ENCODE measurements at places on chromosomes 12 and 14.

- DNase-seq = no peak
These were observed 31.4 kb downstream of the NUBPL start for GRCh38 chr14:31592631-31593030.

- no peak for DNase-seq
These were observed 124.2 kb upstream of the PLEKHA5 start for GRCh38 chr12:19005257-19005801.

DNA sequence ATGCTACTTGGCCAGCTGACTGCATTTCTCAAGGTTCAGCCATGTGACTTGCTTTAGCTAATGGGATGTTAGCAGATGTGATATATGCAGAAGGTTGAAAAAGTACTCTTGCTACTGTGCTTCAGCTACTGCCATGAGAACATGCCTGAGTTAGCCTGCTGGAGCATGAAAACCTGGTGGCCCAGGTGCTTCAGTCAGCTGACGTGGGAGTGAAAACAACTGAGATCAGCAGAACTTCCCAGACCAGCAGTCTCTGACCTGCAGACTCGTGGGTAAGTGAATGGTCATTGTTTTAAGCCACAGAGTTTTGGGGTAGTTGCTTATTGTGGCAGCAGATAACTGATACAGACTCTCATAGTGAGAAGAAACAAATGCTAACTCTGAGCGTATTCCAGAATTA lies 118.6 kb upstream of the GRIN2B start:
- DNase-seq = no peak

DNA sequence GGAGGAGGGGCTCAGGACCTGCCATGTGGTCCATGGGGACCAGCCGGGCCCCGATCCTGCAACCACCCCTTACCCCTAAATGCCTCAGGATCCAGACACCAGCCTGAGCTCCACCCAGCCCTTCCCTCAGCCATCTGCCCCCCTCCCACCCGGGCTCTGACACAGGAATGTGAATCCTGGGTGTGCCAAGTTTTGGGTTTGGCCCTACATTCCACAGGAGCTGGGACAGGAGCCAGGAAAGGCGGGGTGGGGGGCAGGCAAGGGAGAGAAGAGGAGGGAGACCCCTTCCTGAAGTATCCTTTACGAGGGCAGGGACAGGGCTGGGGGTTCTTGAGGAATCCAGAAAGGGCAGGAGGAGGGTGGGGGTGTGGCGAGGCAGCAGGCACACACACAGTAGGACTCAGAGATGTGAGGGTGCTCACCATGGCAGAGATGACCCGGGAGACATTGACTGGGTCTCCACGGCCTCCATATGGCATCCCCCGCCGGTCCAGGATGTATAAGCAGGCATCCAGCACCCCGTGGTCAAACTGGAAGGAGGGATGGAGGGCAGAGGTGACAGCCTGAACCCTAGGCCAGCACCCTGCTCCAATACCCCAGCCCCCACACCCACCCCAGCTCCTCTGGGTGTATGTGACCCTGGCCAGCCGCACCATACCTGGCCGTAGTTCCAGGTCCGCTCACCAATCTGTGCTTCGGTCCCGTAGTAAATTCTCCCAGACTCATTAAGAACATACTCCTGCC lies 3.5 kb downstream of the TGM1 start:
- DNase-seq = no peak

GRCh38 chr12:6189028-6189427 lies 11.2 kb upstream of the CD9 start:
- no peak for DNase-seq

DNA sequence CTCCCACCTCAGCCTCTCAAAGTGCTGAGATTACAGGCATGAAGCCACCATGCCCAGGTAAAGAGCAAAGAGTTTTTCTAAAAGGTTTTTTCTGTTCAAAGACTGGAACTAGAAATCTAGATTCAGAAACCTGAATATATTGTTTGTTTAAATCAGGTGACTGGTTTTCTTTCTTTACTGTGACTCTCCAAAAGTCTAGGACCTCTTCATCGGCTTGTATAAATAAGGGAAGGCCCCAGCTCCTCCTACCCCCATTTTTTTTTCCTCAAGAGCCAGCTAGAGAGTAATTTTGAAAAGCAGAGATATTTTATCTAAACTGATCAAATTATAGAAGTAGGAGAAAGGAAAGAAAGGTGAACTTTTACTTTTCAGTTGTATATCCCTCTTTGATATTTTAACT lies 48.0 kb downstream of the TMEM116 start:
- DNase-seq = no peak

- DNase-seq = no peak
These were observed 13.4 kb upstream of the FLVCR2 start for GRCh38 chr14:75565056-75565455.

- no peak for DNase-seq
These were observed 12.2 kb upstream of the NID2 start for GRCh38 chr14:52080808-52081755.

DNA sequence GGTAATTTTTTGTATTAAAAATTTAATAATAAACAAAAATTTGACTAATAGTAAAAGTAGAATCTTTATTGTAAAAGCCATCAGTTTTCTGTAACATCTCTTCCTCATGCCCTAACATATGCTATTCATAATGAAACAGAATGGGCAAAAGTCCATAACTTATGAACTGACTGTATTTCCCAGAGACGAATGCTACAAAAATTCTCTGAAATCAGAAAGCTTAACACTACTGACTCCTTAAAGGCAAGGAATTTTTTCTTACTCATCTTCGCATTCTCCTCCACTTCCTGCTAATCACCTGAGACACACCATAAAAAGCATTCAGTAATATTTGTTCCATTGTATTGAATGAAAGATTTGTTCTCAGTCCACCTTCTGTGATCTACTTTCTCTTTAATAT lies 17.6 kb downstream of the MON2 start:
- DNase-seq = no peak

GRCh38 chr14:60684203-60684602 lies 34.9 kb upstream of the SIX1 start:
- no peak for DNase-seq

DNA sequence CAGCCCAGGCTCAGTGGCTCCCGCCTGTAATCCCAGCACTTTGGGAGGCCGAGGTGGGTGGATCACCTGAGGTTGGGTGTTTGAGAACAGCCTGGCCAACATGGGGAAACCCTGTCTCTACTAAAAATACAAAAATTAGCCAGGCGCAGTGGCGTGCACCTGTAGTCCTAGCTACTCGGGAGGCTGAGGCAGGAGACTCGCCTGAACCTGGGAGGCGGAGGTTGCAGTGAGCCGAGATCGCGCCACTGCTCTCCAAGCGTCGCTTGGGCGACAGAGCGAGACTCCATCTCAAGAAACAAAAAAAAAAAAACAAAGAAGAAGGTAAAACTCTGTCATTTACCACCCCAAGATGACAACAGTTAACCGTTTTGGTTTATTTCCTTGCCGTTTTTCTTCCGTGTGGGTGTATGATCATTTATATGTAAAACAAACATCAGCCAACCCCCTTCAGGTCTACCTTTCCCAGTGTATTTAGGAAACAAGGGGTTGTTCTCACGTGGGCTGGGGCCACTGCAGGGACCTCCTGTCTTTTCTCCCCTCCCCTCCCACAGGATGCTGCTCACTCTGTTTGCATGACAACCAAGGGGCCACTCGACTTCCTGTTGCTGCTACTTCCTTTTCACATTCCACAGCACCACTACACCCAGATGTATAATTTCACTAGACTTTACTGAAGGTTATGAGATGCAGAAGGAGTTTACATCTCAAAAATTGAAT lies 13.6 kb downstream of the TTC9 start:
- DNase-seq = no peak

DNA sequence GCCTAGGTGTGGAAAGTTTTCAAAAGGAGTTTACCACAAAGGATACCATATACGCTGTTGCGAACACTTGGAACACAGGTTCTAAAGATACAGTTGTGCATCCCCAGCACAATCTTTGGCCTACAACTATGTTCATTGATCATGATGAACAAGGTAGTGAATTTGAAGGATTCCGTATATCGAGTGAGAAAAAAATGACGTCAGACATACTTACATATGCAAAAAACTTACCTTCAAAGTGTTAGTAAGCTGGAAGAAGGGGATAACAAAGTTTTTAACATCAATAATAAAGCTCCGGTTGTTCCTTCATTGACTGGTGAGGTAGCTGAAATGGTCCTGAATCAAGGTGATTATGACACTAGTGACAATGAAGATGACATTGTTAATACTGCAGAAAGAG lies 133.9 kb upstream of the PDE3A start:
- DNase-seq = no peak

GRCh38 chr14:78959674-78960264 lies 789.6 kb downstream of the NRXN3 start:
- peak; percentile 75 for DNase-seq

GRCh38 chr14:54168489-54168888 lies 211.9 kb upstream of the BMP4 start:
- DNase-seq = no peak

- no peak for DNase-seq
These were observed 146.5 kb upstream of the MYL2 start for GRCh38 chr12:111066744-111067437.

- no peak for DNase-seq
These were observed 96.3 kb upstream of the NAV3 start for GRCh38 chr12:77734214-77734883.

DNA sequence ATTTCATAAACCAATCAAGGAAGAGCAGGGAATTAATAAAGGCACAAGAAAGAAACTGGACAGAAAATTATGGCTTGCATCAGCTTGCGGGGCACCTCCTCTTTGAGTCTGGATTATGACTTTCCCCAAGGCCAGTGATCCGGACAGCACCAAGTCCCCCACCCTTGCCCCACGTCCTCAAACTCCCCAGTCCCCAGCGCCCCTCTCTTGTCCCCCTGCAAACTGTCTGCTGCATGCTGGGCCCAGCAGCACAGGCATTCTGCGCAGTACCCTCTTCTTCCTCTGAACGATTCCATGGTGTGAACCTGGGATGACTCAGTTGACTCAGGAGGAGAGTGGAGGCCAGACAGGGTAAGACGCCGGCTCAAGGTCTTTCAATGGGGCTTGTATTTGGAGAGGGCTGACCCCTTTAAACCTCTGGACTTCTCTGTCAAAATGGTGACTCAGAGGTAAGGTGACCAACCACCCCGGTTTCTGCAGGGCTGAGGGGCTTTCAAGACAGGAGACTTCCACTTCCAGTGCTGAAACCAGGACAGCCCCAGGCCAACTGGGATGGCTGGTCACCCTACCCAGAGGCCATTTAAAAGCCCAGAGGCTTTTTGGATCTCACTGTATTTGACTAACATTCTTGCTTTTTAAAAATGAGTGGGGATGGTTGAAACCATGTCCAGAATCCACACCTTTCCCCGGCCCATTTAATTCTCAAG lies 13.5 kb downstream of the C14orf132 start:
- DNase-seq = no peak

- DNase-seq = no peak
These were observed 14.5 kb upstream of the PWP1 start for GRCh38 chr12:107670999-107671643.

- DNase-seq = no peak
These were observed 125.5 kb upstream of the FAR2 start for GRCh38 chr12:29023436-29024076.

DNA sequence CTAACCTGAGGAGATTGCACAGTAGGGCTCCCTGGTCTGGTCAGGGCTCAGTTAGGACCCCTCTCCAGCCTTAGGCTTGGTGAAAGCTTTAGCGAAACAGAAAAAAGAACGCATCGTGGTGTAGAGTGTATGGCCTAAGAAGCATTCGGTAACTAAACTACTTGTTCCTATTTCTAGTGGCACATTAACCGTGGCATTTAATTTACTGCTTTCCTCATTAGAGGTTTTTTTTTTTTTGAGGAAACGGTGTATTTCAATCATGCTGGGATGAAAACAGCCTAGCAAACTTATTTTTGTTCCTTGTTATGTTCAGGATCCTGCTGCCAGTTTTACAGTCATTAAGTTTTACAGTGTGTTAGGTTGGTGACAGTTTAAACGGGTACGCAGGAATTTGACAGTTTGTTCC lies 518 bp upstream of the OSBPL8 start:
- no peak for DNase-seq

- no peak for DNase-seq
These were observed 50.8 kb downstream of the DGLUCY start for GRCh38 chr14:91164676-91165075.

GRCh38 chr14:30855345-30856037 lies 18.9 kb upstream of the COCH start:
- DNase-seq = no peak

- no peak for DNase-seq
These were observed 54.0 kb downstream of the PHLDA1 start for GRCh38 chr12:75977590-75977951.

- DNase-seq = no peak
These were observed 58.0 kb downstream of the LGMN start for GRCh38 chr14:92690171-92691011.

- no peak for DNase-seq
These were observed 312.8 kb upstream of the FKBP4 start for GRCh38 chr12:2481951-2482350.

- no peak for DNase-seq
These were observed 28.8 kb upstream of the C2CD5 start for GRCh38 chr12:22573181-22573580.

DNA sequence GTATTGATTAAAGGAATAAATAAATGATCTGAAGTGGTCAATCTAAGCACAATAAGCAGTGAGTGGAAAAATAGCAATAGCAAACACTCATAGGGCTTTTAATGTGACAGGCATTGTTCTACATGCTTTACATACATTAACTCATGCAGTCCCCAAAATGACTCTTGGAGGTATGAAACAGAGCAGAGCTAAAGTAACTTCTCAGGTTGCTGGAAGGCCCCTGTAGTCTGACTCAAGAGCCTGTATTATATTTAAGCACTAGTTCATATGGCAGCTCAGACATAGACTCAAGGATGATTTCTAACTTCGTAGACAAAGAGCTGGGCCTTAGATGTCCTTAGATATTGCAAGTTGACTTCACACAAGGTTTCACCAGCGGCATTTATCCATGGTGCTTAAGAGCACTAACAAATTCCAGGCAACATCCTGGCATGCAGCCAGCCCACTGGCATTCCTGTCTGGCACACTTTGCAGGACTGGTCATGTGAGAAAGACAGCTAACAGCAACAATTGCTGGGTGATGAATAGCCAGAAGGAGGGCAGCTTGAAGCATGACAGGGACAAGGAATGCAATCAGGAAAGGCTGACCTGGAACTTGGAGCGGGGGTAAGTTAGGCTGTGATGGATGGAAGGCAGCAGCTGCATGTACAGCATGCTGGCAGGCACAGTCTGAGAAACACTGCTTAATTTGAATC lies 22.9 kb upstream of the KTN1 start:
- peak; percentile 67 for DNase-seq

GRCh38 chr12:56714431-56714929 lies 10.6 kb downstream of the NACA start:
- DNase-seq = no peak

- peak; percentile 52 for DNase-seq
These were observed 53.3 kb downstream of the BEGAIN start for GRCh38 chr14:100533656-100534485.

- DNase-seq = no peak
These were observed 160.7 kb upstream of the LRFN5 start for GRCh38 chr14:41446008-41446407.

- no peak for DNase-seq
These were observed 144.3 kb downstream of the NEDD1 start for GRCh38 chr12:97051341-97051740.

- no peak for DNase-seq
These were observed 172.4 kb upstream of the IGF1 start for GRCh38 chr12:102652645-102653313.
